ENCODE measurements at places on chromosomes 4 and X.

GRCh38 chrX:139798701-139799100, 90.7 kb upstream of the MCF2 start:
- no peak for DNase-seq

- DNase-seq = no peak
Measured at GRCh38 chr4:13169731-13170525, 314.2 kb downstream of the RAB28 start.

- no peak for DNase-seq
Measured at GRCh38 chrX:109685656-109686078, 47.4 kb downstream of the ACSL4 start.

DNA sequence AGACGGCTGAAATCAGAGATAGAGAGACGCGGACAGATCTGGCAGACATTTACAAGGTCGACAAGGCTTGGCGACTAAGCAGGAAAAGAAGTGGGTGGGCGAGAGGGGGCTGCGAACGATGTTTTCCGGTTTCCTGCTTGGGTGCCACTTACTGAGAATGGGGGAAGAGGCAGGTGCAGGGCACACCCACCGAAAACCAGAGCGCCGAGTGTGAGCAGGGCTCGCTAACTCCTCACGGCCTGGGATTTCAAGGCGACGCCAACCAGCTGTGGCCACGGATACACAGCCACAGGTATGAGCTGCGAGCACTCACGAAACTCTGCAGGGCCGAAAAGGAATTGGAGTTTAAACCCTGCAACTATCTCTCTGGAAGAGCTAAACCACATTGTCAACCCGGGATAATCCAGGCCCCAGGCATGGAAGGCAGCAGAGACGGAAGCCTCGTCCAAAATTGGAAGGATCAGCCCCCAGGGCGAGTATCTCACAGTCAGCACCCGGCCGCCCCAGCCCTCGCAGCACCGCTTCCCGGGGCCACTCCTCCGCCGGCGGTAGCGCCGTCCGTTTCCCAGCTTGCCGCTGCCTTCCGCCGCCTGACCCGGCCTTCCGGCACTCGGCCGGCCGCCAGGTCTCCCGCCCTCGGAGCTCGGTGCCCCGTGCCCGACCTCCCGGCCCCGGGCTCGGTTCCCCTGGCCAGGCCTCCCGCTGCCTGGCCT, 778 bp downstream of the CASP3 start:
- DNase-seq = peak; percentile 41

DNA sequence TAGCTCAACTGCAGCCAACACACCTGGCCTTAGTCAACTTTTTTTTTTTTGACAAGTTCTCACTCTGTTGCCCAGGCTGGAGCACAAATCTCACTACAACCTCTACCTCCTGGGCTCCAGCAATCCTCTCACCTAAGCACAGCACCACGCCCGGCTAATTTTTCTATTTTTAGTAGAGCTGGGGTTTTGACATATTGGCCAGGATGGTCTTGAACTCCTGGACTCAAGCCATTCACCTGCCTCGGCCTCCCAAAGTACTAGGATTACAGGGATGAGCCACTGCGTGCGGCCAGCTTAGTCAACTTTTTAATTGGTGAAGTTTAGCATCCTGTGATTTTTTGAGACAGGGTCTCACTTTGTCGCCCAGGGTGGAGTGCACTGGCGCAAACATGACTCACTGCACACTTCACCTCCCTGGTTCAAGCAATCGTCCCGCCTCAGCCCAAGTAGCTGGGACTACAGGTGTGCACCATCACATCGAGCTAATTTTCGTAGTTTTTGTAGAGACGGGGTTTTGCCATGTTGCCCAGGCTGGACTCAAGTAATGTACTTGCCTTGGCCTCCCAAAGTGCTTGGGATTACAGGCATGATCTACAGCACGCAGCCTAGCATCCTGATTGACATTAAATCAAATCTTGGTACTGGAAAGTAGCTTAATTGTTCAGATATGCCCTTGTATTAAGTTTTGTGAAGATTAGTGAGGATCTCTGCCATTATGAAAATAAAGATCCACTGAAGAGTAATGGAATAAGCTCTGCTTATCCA, 8.3 kb downstream of the HNRNPDL start:
- DNase-seq = no peak

- no peak for DNase-seq
Measured at GRCh38 chrX:139179592-139179991, 350.9 kb upstream of the F9 start.

- DNase-seq = no peak
Measured at GRCh38 chr4:175450446-175450845, 361.6 kb downstream of the GPM6A start.
